ENCODE measurements at places on chromosomes 6 and 20.

DNA sequence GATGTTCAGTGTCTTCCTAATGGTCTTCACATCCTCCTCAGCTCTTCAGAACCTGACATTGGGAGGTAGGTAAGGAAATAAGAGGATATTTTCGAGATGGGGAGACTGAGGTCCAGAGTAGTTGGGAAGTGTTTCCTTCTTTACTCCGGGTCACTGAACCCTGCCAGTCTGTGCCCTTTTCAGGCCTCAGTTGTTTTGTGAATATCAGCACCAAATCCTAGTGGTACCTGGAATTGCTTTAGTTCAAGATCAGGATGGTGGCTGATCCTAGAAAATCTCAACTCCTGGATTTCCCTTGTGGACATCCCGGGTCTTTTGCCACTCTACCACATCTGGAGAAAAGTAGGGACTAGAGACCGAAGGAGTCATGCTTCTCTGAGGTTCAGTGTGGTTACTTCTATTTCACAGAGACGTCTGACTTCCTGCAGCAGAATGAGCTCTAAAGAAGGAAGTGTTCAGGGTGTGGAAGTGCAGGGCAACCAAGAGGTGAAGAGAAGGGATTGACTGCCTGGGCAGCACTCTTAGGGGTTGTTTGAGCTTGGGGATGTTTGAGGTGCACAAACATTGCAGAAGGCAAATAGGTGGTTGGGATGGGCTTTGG lies 995 bp downstream of the STK4 start:
- DNase-seq: no peak

DNA sequence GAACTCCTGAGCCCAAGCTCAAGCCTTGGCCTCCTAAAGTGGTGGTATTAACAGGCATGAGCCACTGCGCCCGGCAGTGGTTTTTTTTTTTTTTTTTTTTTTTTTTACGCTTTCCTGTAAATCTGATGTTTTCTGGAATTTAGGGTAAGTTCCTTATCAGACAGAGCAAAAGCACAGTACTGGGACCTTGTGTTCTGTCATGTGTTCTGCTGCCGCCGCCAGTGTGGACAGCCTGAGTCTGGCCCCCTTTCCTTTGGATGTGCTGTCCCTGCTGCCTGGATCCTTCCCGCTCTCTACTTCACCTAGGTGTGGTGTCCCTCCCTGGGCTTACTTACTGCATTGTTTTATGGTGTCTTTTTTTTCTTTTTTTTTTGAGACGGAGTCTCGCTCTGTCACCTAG lies 11.7 kb downstream of the DNMT3B start:
- DNase-seq: no peak

DNA sequence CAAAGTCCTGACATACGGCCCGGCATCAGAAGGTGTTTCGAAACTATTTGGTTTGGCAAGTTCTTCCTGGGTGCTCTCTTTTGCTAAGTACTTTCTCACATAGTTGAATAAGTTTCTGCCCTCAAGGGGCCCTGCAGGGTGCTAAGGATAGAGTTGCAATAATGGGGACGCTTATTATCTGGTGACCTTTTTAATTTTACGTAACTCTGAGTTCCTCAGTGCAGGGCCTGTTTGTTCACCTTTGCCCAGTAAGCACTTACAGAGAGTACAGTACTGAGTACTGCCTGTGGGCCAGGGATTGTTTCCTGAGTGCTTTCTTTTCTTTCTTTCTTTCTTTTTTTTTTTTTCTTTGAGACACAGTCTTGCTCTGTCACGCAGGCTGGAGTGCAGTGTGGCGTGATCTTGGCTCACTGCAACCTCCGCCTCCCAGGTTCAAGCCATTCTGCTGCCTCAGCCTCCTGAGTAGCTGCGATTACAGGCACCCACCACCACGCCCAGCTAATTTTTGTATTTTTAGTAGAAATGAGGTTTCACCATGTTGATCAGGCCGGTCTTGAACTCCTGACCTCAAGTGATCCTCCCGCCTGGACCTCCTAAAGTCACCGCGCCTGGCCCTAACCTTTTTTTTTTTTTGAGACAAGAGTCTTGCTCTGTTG lies 4.5 kb upstream of the PXMP4 start:
- no peak for DNase-seq

- no peak for DNase-seq
These were observed 220.0 kb downstream of the ZFAND3 start for GRCh38 chr6:38039502-38039901.

- no peak for DNase-seq
These were observed 379.5 kb upstream of the GJE1 start for GRCh38 chr6:141753180-141753579.

GRCh38 chr6:140858381-140858971 lies 1274.2 kb upstream of the GJE1 start:
- DNase-seq: no peak

DNA sequence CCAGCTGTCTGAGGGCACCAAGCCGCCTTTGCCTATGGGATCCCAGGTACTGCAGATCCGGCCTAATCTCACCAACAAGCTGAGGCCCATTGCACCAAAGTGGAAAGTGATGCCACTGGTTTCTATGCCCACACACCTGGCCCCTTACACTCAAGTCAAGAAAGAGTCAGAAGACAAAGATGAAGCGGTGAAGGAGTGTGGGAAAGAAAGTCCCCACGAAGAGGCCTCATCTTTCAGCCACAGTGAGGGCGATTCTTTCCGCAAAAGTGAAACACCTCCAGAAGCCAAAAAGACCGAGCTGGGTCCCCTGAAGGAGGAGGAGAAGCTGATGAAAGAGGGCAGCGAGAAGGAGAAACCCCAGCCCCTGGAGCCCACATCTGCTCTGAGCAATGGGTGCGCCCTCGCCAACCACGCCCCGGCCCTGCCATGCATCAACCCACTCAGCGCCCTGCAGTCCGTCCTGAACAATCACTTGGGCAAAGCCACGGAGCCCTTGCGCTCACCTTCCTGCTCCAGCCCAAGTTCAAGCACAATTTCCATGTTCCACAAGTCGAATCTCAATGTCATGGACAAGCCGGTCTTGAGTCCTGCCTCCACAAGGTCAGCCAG lies 283.0 kb downstream of the TSHZ2 start:
- no peak for DNase-seq

DNA sequence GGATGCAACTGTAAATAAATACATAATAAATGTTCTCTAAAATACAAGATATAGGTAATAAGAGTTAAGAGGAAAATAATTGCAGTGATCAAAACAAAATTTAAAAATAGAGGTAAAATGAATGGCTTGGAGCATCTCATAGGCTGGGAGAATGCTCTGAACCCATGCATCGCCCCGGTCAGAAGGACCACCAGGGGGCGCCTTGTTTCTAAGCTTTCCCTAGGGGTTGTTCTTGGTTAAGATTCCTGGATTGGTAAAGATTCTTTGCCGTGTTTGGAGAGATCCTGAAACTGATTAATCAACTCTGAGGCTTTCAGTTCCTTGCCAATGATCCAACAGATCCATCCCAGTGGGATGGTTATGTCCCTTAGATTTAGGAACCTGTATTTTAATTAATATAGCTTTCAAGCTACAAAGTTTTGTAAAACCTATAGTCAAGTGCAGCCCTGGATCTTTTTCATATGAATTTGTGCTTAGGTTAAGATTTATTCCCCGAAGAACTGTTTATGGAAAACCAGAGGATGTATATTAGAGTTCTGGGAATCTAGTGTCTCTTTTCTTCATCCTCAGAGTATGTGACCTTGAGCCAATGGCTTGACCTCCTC lies 45.3 kb upstream of the PRELID3B start:
- peak; percentile 88 for DNase-seq

GRCh38 chr6:5287966-5288297 lies 26.6 kb downstream of the FARS2 start:
- no peak for DNase-seq

- DNase-seq: no peak
These were observed 485.5 kb downstream of the PHF3 start for GRCh38 chr6:64121011-64121565.

DNA sequence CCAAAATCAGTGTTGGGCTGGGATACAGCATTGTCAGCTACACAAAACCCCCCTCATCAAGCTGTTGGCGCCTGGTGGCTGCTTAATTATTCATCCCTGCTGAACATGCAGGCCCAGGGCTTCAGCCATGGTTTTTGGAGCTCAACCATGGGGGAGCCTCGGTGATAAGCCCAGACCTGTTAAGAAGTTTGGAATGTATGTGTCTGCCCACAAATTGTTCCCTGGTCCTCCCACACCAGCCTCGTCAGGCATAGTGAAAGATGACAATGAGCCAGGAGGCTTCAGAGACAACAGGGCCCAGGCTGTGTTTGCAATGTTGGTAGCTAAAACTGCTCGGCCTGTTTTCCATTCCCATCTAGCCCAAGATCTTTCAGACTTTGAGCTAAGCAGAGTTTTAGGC lies 34.8 kb upstream of the SIRPA start:
- DNase-seq: no peak

DNA sequence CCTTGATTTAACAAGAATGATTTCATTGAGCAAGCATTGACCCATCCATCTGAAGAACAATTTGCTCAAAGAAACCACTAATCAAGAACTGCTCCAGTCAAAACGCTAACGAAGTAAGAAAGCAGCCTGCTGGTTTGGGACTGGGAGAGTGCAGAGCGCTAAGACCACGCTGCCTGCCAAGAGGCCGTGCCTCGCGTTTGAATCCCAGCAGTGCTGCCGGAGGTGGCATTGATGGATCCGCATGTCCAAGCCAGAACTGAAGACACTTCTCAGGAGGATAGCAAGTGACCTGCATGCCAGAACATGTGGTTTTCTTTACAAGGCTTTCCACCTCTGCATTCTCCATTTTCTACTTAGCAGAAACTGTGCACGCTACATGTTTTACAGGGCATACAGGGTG lies 105.2 kb upstream of the FOXC1 start:
- DNase-seq: no peak

GRCh38 chr6:170448317-170448716 lies 104.8 kb downstream of the PSMB1 start:
- DNase-seq: no peak

DNA sequence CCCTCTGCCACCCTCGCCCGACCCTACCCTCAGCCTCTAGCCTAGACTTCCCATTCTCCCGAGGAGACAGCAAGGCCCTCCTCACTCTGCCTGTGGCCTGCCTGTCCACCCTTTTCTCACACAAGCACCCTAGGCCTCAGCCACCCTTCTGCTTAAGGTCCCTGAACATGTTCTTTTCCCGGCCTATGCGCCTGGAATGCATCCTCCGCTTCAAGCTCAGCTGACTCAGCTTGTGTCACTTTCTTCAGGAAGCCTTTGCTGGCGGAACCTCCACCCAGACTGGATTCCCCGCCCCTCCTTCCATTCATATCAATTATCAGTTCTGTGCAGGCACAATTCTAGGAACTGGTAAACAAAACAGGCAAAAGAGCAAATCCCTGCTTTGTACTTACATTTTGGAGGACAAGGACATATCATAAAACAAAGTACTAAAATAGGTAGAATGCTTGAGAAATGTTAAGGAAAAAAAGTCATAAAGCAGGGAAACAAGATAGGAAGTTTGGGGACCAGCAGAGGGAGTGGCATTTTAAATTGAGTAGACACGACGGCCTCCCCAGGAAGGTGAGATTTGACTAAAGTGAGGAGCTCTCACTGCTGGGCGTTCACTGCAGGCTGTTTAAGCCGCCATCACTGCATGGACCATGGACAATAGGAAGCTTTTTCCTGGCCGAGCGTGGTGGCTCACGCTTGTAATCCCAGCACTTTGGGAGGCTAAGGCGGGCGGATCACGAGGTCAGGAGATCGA lies 17.9 kb upstream of the SNHG17 start:
- DNase-seq: peak; percentile 35

- no peak for DNase-seq
These were observed 1.6 kb downstream of the ADGRB3 start for GRCh38 chr6:68636666-68637065.

GRCh38 chr6:156408655-156409054 lies 368.5 kb upstream of the ARID1B start:
- DNase-seq: no peak

- no peak for DNase-seq
These were observed 27.0 kb downstream of the EDEM2 start for GRCh38 chr20:35120012-35120701.

DNA sequence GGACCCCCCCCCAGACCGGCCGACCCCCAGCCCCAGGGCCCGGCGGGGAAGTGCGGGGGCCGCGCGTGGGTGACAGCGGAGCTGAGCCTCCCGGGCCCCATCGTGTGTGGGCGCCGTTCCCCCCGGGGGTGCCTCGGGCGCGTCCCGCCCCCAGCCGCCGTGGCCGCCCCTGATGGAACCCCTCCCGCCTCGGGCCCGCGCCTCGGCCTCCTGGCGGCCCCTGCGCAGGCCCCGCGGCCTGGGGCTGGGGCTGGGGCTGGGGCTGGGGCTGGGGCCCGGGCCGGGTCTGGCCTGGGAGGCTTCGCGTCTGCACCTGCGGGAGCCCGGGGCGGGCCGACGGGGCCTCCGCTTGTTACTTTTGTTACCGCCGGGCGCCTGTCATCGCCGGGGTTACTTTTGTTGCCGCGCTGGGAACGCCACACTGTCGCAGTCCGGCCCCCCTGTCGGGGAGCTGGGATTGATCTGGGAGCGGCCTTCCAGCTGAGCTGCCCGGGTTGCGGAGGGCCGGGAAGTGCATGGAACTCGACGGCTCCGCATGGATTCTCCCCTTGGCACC lies 598 bp downstream of the OGFR start:
- DNase-seq: no peak

- DNase-seq: no peak
These were observed 694 bp downstream of the SLC17A9 start for GRCh38 chr20:62952968-62953838.

GRCh38 chr6:149109397-149110070 lies 208.0 kb upstream of the TAB2 start:
- DNase-seq: no peak

- DNase-seq: no peak
These were observed 13.9 kb downstream of the ZNF217 start for GRCh38 chr20:53579581-53580375.

- DNase-seq: no peak
These were observed 98.4 kb upstream of the PREP start for GRCh38 chr6:105501246-105501645.

GRCh38 chr6:138155443-138155842 lies 6.3 kb upstream of the ARFGEF3 start:
- no peak for DNase-seq

- DNase-seq: no peak
These were observed 101.9 kb upstream of the NAA20 start for GRCh38 chr20:19915111-19915798.

DNA sequence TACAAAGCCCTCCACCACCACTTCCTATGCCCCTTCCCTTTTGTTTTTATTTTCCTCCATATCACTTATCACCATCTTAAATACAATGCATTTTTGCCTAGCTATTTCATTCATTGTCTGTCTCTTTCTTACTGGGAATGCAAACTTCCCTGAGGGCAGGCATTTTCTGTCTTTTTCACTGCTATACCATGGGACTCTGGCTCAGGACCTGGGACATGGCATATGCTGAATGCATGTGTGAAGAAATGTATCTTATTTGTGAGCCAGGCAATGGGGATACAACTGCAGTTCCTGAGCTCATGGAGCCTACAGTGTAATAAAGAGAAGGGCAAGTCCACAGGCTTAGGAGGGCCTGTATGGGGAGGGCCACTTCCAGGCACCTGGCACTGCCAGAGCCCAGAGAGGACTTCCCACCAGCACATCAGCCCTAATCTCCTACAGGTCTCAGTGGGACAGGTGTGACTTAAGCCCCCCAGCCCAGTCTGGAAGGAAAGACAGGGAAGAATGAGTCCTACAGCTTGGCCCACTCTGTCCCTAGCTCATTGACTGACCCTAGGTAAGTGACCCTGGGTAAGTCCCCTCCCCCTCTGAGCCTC lies 43.2 kb downstream of the TFEB start:
- DNase-seq: no peak

All from activated naive CD4-positive, alpha-beta T cell treated with anti-CD3 and anti-CD28 coated beads, Interleukin-2, amount 50 U/mL, for 72 hours (primary cell).